ENCODE measurements at places on chromosomes 2 and 18. TPM values are rescaled to one million over a fixed set of nuclear protein-coding genes. Genes with fewer than 3 reads are reported as not detected.

TRAPPC8 gene
- 35.6 TPM for total RNA-seq

TCF23 gene
- total RNA-seq, result 0.04 TPM

CCL20 gene
- total RNA-seq, result 0.36 TPM

CRYGC gene
- not detected for total RNA-seq

OTOS gene
- total RNA-seq, result not detected

SLC9A4 gene
- total RNA-seq, result 0.11 TPM

CHRND gene
- total RNA-seq, result not detected

TSPYL6 gene
- total RNA-seq, result not detected

VAMP8 gene
- total RNA-seq, result 55.7 TPM

DLX2 gene
- total RNA-seq, result 9.7 TPM

ASPRV1 gene
- total RNA-seq, result 3.6 TPM

MBD1 gene
- 88.2 TPM for total RNA-seq

CXCR4 gene
- total RNA-seq, result 1.5 TPM

UNC80 gene
- total RNA-seq, result 0.55 TPM

SDC1 gene
- 45.5 TPM for total RNA-seq

GRCh38 chr2:950080-950966, at the start of gene SNTG2:
TSS of gene SNTG2 (plus strand) at chr2:950849. CDS start at chr2:950997, 148 bp downstream.
- no peaks in the 10 kb centered on the region for H3K36me3 ChIP-seq
- DNase-seq, result no peak
- H3K4me3 ChIP-seq, result peak within 1 kb of the TSS; percentile 67
- peaks cover 9% of the 10 kb centered on the region for H3K4me1 ChIP-seq

GRCh38 chr2:55885127-55885943, 38.2 kb downstream of the EFEMP1 start:
- H3K4me1 ChIP-seq, result peaks cover 20% of the 10 kb centered on the region
- H3K4me3 ChIP-seq, result no peak overlapping the region
- no peak for DNase-seq
- peak overlapping the region; percentile 57 for H3K27ac ChIP-seq

- H3K4me3 ChIP-seq, result no peak overlapping the region
- H3K27me3 ChIP-seq, result no peaks in the 10 kb centered on the region
- peaks cover 13% of the 10 kb centered on the region for H3K4me1 ChIP-seq
- H3K27ac ChIP-seq, result no peak overlapping the region
- no peak for DNase-seq
Measured at GRCh38 chr2:16200554-16201193, 260.3 kb downstream of the MYCN start.

DNA sequence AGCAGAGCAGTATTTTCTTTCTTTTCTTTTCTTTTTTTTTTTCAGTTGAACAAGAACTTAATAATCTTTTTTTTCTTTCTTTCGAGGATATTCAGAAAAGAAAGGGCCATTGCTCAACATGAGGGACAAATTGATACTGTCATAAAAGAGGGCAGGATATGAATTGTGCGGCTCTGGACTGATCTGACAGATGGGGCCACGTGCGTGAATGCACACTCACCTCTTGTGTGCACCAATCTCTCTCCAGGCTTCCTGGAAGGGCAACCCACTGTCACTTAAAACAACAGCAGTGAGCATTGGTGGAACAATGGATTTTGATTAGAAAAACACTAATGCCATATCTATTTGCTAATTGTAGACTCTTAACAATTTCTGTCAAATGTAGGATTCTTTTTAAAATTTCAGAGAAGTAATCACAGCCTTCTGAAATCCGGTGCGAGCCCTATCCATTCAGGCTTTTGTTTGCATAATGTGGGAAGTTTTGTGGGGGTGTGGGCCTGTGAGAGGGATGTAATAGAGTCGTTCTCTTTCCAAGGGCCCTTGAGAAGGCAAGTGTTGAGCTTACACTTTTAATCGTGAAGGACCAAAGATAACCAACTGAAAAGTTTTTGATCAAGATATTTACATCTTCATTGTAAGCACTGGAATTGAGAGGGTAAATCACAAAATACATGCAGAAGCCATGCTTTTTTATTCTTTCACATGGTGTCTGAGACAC, 298.8 kb downstream of the SP3 start:
- no peak for DNase-seq
- H3K27me3 ChIP-seq, result no peaks in the 10 kb centered on the region
- H3K36me3 ChIP-seq, result no peaks in the 10 kb centered on the region
- peaks cover 12% of the 10 kb centered on the region for H3K4me1 ChIP-seq
- no peak overlapping the region for H3K4me3 ChIP-seq

DNA sequence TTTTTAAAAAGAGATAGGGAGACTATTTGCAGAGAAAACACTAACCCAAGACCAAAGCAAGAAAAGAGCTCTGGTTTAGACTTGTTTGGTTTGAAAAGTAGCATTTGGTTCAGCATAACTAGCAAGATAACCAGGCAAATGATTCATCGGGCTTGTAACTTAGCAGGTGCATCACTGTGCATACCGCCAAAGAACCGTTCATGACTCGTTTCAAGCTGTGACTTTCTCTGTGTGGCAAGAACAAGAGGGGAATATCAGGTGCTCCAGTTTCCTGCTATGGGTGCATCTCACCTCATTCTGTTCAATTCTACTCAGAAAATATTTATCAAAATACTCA, 244.9 kb downstream of the ETAA1 start:
- no peaks in the 10 kb centered on the region for H3K36me3 ChIP-seq
- no peak for DNase-seq
- H3K4me1 ChIP-seq, result peaks cover 28% of the 10 kb centered on the region
- peak overlapping the region; percentile 9 for H3K27ac ChIP-seq
- peaks cover 14% of the 10 kb centered on the region for H3K27me3 ChIP-seq

- peak overlapping the region; percentile 25 for H3K27ac ChIP-seq
- H3K36me3 ChIP-seq, result no peaks in the 10 kb centered on the region
- no peaks in the 10 kb centered on the region for H3K27me3 ChIP-seq
- DNase-seq, result no peak
- H3K4me3 ChIP-seq, result no peak overlapping the region
Measured at GRCh38 chr2:98508709-98509066, 64.0 kb downstream of the INPP4A start.

- no peak for DNase-seq
- peaks cover 6% of the 10 kb centered on the region for H3K36me3 ChIP-seq
- H3K27me3 ChIP-seq, result no peaks in the 10 kb centered on the region
- no peak overlapping the region for H3K27ac ChIP-seq
Measured at GRCh38 chr2:40113272-40113968, 334.4 kb upstream of the THUMPD2 start.

GRCh38 chr18:39389800-39390379, 1824.3 kb upstream of the CELF4 start:
- H3K4me3 ChIP-seq, result no peak overlapping the region
- H3K27ac ChIP-seq, result no peak overlapping the region
- H3K36me3 ChIP-seq, result peaks cover 12% of the 10 kb centered on the region
- H3K27me3 ChIP-seq, result no peaks in the 10 kb centered on the region
- no peak for DNase-seq

DNA sequence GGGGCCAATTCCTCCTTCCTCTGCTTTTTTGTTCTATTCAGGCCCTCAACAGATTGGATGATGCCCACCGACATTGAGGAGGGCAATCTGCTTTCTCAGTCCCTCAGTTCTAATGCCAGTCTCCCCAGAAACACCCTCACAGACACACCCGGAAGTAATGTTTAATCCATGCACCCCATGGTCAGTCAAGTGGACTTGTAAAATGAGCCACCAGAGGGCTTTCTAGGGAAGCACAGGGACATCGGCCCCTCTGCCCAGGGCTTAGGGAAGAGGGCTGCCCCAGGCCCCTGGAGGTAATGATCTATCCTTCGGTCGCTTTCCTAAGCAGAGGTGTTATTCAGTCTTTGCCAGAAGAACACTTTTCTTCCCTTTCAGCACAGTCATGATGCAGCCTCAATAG, 107.4 kb downstream of the PDCL3 start:
- H3K4me3 ChIP-seq, result no peak overlapping the region
- no peak overlapping the region for H3K27ac ChIP-seq
- DNase-seq, result no peak
- no peaks in the 10 kb centered on the region for H3K4me1 ChIP-seq
- H3K36me3 ChIP-seq, result no peaks in the 10 kb centered on the region

- peak overlapping the region; percentile 37 for H3K27ac ChIP-seq
- H3K27me3 ChIP-seq, result no peaks in the 10 kb centered on the region
- no peak overlapping the region for H3K4me3 ChIP-seq
- H3K4me1 ChIP-seq, result peaks cover 25% of the 10 kb centered on the region
- peak; percentile 68 for DNase-seq
Measured at GRCh38 chr2:45935791-45936622, 284.5 kb downstream of the PRKCE start.

GRCh38 chr18:68568364-68569155, 146.3 kb downstream of the TMX3 start:
- no peak overlapping the region for H3K4me3 ChIP-seq
- no peak for DNase-seq
- H3K27me3 ChIP-seq, result no peaks in the 10 kb centered on the region
- H3K36me3 ChIP-seq, result no peaks in the 10 kb centered on the region

GRCh38 chr2:106338043-106338442, 130.2 kb downstream of the RGPD3 start:
- H3K4me3 ChIP-seq, result no peak overlapping the region
- peaks cover 3% of the 10 kb centered on the region for H3K36me3 ChIP-seq
- no peaks in the 10 kb centered on the region for H3K27me3 ChIP-seq
- H3K4me1 ChIP-seq, result peaks cover 34% of the 10 kb centered on the region

GRCh38 chr2:230975927-230976326, 20.0 kb upstream of the SPATA3 start:
- no peak for DNase-seq
- no peaks in the 10 kb centered on the region for H3K4me1 ChIP-seq
- H3K27me3 ChIP-seq, result no peaks in the 10 kb centered on the region
- no peak overlapping the region for H3K4me3 ChIP-seq
- H3K27ac ChIP-seq, result no peak overlapping the region

DNA sequence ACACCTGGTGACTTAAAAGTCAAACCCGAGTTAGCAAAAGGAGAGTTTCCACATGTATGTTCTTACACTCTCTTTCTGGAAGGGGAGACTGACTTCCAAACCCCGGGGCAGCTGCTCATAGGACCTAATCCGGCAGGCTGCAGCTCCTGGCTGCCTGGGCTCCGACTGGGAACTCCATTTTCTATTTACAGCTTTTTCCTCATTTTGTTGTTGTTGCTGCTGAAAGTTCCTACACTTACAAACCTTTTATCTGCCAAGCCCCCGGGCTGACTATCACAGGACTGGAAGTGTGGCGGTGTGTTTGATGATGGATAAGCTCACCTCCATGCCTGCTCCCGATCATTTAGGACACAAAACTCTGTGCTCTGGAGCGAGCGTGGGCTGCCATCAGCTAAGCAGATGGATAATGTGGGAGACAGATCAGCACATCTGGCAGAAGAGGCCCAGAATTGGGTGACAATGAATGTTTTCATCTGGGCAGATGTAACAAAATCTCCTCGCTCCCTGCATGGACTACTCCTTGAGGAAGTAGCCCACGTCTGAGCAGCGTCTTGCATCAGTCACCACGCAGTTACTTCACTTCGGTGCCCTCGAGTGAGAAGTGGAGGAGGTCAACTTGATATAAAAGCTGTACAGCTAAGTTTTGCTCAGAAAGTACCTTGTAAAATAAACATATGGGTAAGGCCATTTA, 114.4 kb upstream of the COPS8 start:
- H3K36me3 ChIP-seq, result no peaks in the 10 kb centered on the region
- no peak for DNase-seq
- peak overlapping the region; percentile 16 for H3K4me3 ChIP-seq
- H3K4me1 ChIP-seq, result peaks cover 71% of the 10 kb centered on the region
- peak overlapping the region; percentile 73 for H3K27ac ChIP-seq

- peaks cover 2% of the 10 kb centered on the region for H3K36me3 ChIP-seq
- no peak overlapping the region for H3K27ac ChIP-seq
- H3K4me3 ChIP-seq, result no peak overlapping the region
- no peaks in the 10 kb centered on the region for H3K27me3 ChIP-seq
- peaks cover 9% of the 10 kb centered on the region for H3K4me1 ChIP-seq
Measured at GRCh38 chr2:196435189-196435588, 204.3 kb upstream of the CCDC150 start.

- no peaks in the 10 kb centered on the region for H3K36me3 ChIP-seq
- no peak for DNase-seq
- peak overlapping the region; percentile 79 for H3K27ac ChIP-seq
Measured at GRCh38 chr18:63090334-63090733, 229.2 kb downstream of the BCL2 start.

DNA sequence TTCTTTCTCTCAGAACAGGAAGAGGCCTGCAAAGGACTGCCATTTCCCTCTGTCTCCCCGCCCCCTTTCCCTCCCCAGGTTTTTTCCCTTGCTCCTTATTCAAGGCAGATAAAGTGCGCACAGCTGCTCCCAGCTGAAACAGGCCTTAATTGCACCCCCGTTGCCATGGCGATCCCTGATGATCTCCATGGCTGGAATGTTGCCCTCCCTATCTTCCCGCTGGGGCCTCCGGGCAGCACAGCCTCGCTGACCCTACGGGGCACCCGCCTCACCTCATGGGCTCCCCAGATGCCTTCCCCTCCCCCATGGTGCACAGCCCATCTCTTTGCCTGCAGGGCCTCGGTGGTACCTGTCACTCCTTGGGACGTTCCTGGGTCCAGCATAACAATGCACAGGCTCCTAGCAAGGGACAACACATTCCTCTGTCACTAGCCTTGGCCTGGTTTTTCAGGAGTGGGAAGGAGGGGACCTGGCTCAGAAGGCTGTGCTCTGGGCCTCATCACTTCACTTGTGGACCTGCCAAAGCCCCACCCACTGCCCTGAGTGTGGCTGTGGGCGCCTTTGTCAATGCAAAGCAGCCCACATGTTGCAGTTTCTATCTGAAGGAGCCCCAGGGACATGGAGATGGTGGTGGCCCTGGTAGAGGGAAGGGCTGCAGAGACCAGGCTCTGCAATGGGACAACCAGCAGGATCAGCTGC, 115.0 kb downstream of the CELF4 start:
- H3K36me3 ChIP-seq, result no peaks in the 10 kb centered on the region
- H3K27me3 ChIP-seq, result peaks cover 2% of the 10 kb centered on the region
- H3K4me3 ChIP-seq, result peak overlapping the region; percentile 11
- peaks cover 46% of the 10 kb centered on the region for H3K4me1 ChIP-seq

GRCh38 chr2:9300829-9301453, 94.3 kb downstream of the ASAP2 start:
- DNase-seq, result no peak
- H3K4me3 ChIP-seq, result no peak overlapping the region
- H3K36me3 ChIP-seq, result no peaks in the 10 kb centered on the region
- peaks cover 12% of the 10 kb centered on the region for H3K4me1 ChIP-seq
- H3K27me3 ChIP-seq, result no peaks in the 10 kb centered on the region

DNA sequence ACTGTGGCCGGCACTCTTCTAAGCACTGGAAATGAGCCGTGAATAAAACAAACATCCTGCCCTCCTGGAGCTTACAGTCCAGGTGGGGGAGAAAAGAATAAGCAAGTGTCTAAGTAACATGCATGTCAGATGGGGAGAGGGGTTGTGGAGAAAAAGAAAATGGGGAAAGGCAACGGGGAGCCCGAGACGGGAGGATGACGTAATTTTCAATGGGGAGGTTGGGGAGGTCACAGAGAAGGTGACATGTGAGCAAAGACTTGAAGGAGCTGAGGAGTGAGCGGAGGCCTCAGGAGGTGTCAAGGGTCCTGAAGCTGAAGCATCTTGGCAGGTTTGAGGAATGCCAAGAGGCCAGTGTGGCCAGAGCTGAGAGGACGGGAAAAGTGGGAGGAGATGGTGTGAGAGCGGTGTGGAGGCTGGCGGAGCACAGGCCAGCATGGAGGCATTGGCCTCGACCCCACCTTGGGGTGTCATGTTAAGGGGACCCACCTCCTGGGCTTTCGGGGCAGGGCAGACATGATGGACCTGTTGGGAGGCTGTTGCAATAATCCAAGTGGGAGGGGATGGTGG, 15.0 kb upstream of the NTSR2 start:
- peaks cover 21% of the 10 kb centered on the region for H3K4me1 ChIP-seq
- H3K27me3 ChIP-seq, result peaks cover 64% of the 10 kb centered on the region
- H3K4me3 ChIP-seq, result no peak overlapping the region
- H3K27ac ChIP-seq, result no peak overlapping the region

All from mesothelial cell of epicardium (in vitro differentiated cells).